ENCODE measurements at places on chromosomes 3 and 15.
A peak's percentile ranks its signal among the peaks of the same experiment; 100 is the strongest.

DNA sequence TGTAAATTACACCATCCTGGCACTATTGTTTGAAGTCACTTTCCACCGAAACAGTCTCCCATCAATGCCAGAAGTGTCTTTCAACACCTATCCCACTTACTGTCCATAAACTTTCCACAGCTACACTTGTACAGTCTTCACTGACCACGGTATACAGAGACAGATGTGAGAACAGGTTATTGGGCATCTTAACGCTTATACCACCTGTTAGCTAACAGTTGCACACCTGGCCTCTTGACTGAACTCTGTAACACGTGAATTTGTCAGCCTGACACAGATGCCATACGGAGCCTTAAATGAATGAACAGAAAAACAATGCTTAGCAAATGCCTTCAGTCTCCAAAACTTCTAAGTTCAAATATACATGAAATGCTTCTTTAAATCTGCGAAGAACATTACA is 440.5 kb downstream of the SHQ1 start:
- DNase-seq: no peak

- peak; percentile 46 for DNase-seq
Measured at GRCh38 chr3:17444865-17445264, 297.6 kb downstream of the TBC1D5 start.

DNA sequence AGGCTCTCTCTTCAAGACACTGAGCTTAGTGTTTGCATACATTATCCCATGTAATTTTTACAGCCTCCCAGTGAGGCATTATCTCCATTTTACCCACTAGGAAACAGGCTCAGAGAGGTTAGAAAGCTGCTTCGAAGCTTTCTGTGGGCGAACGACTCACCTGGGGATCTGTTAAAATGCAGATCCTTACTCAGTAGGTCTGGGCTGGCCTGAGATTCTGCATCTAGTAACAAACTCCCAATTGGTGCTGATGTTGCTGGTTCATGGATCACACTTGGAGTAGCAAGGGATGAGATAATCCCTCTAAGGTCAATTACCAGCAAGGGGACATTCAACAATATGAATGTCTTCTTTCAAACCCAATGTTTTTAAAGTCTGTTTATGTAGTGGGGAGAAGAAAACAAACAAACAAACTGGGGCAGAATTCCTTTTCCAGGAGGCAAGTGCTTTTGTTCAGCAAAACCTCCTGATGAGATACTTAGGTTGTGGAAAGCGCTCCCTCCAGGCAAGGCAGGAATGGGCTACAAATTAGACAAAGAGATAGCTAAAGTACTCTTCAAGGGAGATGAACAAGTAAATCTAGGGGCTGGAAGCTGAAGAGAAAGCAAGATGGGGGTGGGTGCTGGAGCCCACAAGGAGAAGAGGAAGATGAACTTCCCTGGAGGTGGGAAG is 311.9 kb downstream of the SHQ1 start:
- no peak for DNase-seq

GRCh38 chr15:61295239-61295638 is 66.1 kb upstream of the RORA start:
- DNase-seq: no peak

- DNase-seq: no peak
Measured at GRCh38 chr15:77525907-77526594, 105.4 kb downstream of the HMG20A start.

DNA sequence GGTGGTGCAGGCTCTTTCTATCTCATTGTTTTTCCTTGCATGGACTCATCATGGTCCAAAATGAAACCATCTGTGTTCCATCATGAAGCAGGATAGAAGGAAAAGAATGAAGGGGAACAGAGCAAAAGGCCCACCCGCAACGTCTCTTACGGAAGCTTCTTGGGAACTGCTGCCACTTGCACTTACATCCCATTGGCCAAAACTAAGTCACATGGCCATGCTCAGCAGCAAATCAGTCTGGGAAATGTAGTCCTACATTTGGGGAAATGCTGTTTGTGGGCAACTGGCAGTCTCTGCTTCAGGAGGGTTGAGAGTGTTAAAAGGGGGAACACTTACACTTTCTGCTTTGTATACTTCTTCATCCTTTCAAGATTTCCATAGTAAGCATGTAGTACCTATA is 191.6 kb downstream of the SV2B start:
- DNase-seq: peak; percentile 54

- DNase-seq: no peak
Measured at GRCh38 chr3:16667633-16668032, 62.4 kb upstream of the DAZL start.

DNA sequence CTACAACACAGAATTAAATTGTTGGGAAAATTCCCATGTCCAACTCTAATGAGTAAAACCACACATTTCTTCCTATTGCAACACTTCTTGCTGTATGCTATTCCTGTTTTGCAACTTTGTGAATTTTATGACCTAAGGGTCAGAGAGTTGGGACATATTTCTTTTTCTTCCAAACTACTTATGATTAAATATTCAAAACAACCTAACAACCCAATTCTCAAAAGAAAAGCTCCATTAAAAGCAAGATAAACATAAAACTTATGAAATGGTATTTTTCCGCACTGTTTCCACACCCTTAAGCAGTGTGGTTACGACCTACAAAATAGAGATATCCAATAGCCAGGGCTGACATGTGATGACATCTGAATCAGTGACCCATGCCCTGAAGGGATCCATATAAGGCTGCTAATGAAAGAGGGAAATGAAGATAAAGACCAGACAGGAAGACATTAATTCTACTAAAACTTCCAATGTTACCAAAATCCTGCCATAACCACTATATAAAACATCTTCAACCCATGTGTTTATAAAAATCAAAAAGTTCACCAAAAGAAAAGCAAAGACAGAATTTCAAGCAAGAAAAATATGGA is 45.6 kb downstream of the DMXL2 start:
- no peak for DNase-seq

- no peak for DNase-seq
Measured at GRCh38 chr15:73941871-73942635, 15.8 kb downstream of the LOXL1 start.

DNA sequence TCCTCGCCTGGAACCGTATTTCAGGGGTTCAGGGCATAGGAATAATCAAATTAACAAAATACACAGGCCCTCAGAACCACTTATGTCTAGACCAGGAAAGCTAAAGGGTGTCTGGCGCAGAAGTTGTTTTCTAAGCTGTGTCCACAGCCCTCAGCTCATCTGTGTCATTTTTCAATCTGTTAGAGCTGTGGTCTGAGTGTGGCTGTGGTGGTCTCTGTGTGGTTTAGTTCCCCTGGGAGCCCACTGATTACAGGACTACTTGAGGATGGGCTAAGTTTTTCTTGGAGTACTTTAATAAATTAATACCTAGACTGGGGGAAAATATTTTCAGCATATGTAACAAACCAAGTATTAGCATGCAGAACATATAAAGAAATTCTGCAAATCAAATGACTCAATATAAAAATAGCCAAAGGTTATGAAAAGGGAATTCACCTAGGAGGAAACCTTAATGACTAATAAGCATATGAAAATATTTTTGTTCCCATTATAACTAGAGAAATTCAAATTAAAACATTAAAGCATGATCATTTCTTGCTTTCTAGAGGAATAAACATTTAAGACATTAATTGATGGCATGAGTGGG is 186.3 kb downstream of the SATB1 start:
- DNase-seq: no peak

GRCh38 chr3:69411346-69411745 is 25.5 kb upstream of the FRMD4B start:
- no peak for DNase-seq

DNA sequence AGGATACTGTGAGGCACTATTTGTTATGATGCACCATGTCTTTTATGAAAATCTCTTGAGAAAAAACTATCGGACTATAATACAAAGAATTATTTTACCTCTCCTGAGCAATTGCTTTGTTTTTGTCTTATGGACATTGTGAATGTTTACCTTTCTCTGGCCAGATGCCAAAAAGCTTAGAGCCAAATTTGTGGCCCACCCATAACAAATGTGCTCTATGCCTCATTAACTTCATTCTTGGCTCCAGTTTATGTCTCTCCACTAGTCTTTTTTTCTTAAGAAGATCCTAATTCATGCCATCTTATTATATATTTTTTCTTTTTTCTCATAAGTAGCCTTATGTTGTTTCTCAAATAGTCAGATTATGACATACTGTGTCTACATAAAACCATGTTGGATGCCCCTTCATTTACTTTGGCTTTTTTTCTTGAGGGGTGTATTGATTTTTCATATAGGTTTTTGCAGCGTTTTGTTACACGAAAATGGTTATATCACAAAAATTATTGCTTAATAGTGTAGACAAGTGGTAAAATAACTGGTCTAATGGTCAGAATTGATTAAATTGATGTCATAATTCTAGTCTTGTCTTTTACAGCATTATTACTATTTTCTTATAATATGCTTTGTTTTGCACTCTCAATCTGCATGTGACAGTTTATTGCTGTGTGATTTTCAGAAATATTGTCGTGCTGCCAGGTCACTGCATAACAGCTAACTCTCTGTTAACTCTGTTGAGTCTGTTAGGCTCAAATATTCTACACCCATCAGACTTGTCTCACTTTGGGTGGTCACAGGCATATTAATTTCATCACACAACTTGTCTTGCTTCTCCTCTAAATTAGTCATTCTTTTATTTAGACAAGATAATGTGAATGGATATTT is 18.2 kb downstream of the SENP8 start:
- DNase-seq: no peak

- DNase-seq: no peak
Measured at GRCh38 chr3:187251599-187251998, 39.9 kb downstream of the MASP1 start.

GRCh38 chr3:52722491-52722890 is 16.6 kb downstream of the SPCS1 start:
- no peak for DNase-seq

DNA sequence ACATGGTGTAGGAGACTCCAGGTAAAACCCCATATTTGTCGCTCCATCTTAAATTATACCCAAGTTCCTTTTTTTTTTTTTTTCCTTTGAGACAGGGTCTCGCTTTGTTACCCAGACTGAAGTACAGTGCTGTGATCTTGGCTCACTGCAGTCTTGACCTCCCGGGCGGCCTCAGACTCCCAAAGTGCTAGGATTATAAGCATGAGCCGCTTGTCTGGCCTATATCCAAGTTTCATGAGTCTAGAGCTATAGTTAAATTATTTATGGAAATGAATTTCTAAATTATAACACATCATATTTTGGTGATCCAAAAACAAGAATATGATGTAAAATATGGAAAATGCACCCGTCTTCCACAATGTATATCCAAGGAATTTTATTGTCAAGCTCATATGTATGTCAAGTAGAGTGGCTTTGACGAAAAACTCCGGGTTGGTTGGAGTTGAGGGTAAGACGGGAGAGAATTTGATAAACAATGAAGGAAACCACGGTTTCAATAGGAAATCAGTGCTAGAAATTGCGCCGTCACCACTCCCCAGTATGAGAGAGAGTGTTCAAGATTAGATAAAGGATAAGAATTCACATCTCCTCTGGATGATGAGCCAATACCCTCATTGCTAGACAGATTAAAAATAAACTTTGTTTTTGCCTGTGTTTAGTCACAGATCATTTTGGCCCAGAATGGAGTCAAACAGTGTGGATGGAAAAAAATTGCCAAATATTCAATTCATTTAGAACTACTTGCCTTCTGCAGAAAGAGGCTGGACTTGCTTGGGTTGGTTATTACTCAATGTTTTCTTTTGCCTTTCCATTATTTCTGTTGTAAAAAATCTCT is 209.2 kb upstream of the NR2F2 start:
- DNase-seq: no peak

GRCh38 chr3:31985831-31986230 is 4.3 kb downstream of the ZNF860 start:
- DNase-seq: no peak

- peak; percentile 9 for DNase-seq
Measured at GRCh38 chr15:81023483-81024264, 23.0 kb downstream of the TLNRD1 start.

DNA sequence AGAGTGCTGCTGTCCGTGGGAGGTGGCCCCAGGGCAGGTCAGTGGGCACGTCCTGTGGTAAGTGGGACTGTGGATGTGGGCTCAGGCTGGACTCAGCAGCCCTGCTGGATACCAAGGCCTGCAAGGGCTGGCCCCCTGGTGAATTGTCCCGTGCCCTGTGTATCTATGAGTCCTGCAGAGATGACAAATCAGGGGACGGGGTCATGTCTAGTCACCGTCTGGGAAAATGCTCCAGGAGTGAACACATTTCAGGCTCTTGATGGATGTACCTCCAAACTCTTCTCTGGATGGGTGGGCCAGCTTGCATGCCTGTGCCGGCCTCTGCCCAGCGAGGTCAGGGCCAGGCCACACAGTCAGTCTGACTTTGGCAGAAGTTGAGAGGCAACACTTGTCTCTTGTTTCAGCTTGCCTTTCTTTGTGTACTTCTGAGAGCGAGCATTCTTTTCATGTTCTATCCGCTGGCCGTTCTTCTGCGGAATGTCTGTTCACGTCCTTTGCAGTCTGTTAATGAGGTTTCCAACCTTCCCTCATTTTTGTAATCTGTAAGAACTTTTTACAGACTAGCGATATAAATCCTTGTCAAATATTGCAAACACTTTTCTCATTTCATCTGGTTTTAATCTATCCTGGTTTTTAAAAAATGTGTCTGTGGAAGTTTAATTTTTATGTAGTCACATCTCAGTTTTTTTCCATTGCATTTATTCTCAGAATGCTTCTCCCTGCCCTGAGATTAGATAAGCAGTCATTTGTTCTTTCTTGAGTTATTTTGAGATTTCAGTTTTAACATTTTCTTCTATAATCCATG is 11.4 kb upstream of the STAB1 start:
- no peak for DNase-seq

DNA sequence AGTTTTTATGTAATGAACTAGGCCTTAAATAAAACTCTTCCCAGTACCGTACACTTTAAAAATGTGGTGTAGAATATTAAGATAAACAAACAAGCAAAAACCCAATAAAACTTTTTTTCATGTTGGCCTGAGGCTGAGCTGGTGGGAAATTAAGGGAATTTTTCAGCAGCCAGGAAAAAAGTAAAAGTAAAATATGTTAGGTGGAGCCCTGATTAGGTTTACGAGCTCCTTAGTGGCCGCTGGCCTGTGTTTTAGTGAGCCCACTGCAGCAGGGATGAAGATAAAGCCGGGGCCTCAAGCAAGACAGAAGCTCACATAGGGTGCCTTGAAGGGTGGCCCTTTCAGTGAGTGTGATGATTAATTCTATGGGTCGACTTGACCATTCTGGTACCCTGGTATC is 16.1 kb upstream of the ARL14 start:
- no peak for DNase-seq

DNA sequence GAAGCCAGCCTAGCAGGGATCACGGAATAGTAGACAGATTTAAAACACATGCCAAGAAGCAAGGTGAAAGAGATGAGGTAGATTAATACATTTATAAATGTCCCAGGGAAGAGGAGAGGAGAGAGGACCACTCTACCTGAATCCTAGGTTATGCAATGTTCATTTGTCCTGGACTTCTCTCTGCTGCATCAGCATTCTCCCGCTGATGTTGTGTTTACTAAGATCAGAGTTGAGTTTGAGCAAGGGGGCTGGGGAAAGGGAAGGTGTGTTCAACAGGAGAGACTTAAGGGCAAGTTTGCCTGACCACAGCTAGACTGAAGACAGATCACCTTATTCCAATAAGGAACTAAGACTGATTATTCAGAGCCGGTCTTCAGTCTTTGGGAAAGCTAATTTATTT is 1.1 kb upstream of the KPNA1 start:
- no peak for DNase-seq

- no peak for DNase-seq
Measured at GRCh38 chr3:36433511-36433910, 53.2 kb downstream of the STAC start.
